H4 (cell line): ENCODE measurements at places on chromosomes 4 and X. TPM values are rescaled to one million over a fixed set of nuclear protein-coding genes. Genes with fewer than 3 reads are reported as not detected.

The PABPC4L gene
- 0.68 and 1.4 TPM in 2 replicates for total RNA-seq

GRCh38 chr4:88002786-88003185 is 4.6 kb upstream of the PKD2 start:
- no peak for DNase-seq

- DNase-seq: no peak
These were observed 3.3 kb downstream of the XPNPEP2 start for GRCh38 chrX:129741880-129742758.

- DNase-seq: no peak
These were observed 56.8 kb upstream of the EXOC1L start for GRCh38 chr4:55762819-55763218.

- DNase-seq: peak; percentile 7
These were observed 519.1 kb downstream of the IQCM start for GRCh38 chr4:149296503-149296902.

GRCh38 chr4:124276461-124276860 is 436.1 kb downstream of the ANKRD50 start:
- DNase-seq: no peak

GRCh38 chr4:1746265-1746691 is 25.0 kb downstream of the TACC3 start:
- peak; percentile 65 for DNase-seq

The ZXDA gene
- 2.3 and 3.2 TPM in 2 replicates for total RNA-seq

DNA sequence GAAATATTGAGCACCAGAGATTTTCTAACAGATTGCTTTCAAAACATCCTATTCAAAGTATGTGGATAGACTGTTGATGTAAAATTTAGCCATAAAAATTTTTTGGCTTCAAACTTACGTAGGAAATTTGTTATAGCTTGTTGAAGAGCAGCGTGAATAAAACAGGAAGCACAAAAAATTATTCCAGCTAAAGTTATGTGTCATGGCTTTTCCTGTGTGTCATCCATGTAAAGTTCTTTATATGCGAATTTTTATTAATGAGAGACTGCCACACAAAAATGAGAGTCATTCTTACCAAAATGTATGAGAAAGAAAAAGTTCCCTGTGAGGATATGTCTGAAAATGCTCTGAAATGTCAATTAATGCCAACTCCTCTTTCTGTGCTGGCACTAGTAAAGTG is 19.5 kb downstream of the EPGN start:
- DNase-seq: no peak

The ITM2A gene
- 1.6 TPM in 1 of 2 replicates, not detected in the other for total RNA-seq

The ATOH1 gene
- total RNA-seq: not detected in 2 replicates

- DNase-seq: peak; percentile 84
These were observed 1.3 kb upstream of the FAT4 start for GRCh38 chr4:125313497-125313896.

The CYBB gene
- 0.02 and 0.23 TPM in 2 replicates for total RNA-seq

DNA sequence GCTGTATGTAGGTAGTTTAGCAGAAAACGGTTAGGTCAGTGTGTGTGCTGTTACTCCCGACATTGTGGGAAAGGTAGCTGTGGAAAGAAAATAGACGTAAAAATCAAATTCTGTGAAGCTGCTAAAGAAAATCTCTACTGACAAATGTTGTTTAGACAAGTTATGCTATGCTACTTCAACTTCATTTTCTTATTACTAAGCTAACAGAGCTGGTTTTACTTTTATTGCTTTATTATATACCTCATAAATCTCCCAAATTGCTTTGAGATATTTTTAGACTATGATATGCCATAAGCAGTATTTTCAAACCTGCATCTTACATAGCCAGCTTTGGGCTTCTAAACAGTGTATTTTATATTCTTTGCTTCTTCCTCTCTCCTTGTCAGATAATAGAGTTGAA is 108.2 kb upstream of the PACRGL start:
- no peak for DNase-seq

DNA sequence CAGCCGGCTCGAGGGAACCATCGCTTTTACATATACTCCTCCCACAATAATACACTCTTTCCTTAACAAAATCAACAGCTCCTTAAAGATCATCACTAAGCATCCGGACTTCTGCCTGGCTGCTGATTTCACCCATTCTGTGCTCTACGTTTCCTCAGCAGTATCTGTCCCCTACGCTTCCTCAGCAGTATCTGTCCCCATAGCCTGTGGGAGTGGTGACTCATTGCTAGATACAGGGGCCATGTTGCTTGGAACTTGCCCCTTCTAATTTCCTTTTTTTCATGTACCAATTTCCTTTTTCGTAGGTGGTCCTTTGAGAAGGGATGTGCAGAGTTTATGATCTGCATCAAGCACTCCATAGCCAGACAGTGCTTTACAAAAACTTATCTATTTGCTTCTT is 18.6 kb downstream of the MAP3K15 start:
- DNase-seq: no peak

GRCh38 chr4:100162027-100162685 is 28.1 kb downstream of the DDIT4L start:
- no peak for DNase-seq

- no peak for DNase-seq
These were observed 13.5 kb upstream of the GYPA start for GRCh38 chr4:144154044-144154443.

GRCh38 chr4:25590171-25590570 is 65.5 kb upstream of the SLC34A2 start:
- no peak for DNase-seq

DNA sequence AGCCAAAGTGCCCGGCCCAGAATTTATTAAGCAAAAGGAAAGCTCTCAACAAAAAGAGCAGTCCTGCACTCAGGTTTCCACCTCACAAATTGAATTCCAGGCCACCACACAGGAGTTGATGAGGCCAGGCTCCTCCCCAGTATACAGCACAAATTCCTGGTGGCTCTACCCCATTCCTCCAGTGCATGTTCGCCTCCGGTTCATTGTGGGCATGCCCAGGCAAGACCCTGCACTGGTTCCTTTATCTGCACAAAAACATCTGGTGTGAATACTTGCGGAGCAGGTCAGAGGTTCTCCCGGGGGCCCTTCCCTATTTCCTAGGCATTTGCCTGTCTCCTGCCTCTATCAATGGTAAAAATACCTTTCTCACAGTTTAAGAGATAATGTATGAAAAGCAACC is 195.2 kb upstream of the ANXA10 start:
- peak; percentile 48 for DNase-seq

DNA sequence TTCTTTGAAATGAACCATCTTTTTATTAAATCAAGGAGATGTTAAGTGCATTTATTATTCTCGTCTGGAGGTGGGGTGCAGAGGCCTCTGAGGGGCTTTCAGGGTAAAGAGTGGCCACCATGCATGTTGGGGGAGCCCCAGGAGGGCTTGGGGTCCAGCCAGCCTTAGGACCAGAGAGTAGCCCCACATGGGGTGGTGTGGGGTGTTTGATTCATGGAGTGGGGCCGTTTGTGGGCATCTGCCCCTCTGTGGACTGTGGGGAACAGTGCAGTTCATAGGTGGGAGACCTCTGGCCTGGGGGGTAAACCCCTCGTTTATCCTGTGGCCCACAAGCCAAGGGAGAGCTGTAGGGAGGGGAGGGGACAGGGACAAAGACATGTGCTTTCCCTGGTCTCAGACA is 26.9 kb downstream of the HTRA3 start:
- no peak for DNase-seq
